CD4-positive, alpha-beta T cell treated with Interleukin-6 at 100 ng/mL for 8 hours (primary cell): ENCODE measurements at places on chromosomes 5 and 9.

GRCh38 chr5:82332886-82333615, 54.9 kb upstream of the RPS23 start:
- DNase-seq: no peak

GRCh38 chr9:113299800-113300292, 3.3 kb downstream of the RNF183 start:
- DNase-seq: no peak

DNA sequence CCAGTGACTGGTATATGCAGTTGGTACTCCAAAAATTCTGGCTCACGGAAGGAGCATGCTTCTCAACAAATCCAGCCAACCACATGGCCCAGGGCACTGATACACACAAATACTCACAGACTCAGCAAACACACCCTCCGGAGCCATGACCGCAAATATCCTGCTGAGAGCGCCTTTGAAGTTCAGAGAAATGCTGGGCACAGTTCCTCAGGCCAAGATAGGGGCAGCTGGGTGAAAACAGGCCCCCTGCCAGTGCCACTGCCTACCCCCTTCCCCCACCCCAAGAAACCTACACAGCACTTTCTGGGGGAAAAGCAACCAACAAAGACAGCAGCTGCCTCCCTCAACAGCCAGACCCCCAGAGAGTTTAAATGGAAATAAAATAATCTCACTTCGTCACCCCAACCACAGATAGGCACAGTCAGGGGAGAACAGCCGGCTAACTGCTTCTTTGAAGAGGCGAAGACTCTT, 120.0 kb downstream of the C5orf15 start:
- no peak for DNase-seq

- no peak for DNase-seq
Observed at GRCh38 chr5:125685771-125686170, 737.4 kb upstream of the GRAMD2B start.

- DNase-seq: no peak
Observed at GRCh38 chr9:96258967-96259366, 43.0 kb downstream of the HSD17B3 start.

GRCh38 chr5:127766676-127767335, 63.6 kb downstream of the CCDC192 start:
- no peak for DNase-seq

DNA sequence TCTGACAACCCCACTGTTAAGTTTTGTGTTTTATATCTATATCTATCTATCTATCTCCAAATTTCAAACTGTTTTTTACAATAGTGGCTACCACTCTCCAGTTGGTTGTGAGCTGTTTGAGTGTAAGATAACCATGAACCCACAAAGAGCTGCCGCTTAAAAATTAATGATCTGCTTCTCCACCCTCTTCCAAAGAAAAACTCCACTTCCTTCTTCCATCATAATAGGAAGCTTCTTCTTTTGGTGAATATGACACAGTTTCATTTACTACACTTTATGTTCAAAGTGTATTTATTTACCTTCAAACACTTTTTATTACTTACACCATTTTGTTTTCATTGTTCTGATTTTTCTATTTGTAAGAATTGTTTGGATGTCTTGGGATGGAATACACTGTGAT, 37.9 kb downstream of the SPZ1 start:
- DNase-seq: no peak

- no peak for DNase-seq
Observed at GRCh38 chr5:92560698-92561401, 1020.2 kb downstream of the NR2F1-AS1 start.

DNA sequence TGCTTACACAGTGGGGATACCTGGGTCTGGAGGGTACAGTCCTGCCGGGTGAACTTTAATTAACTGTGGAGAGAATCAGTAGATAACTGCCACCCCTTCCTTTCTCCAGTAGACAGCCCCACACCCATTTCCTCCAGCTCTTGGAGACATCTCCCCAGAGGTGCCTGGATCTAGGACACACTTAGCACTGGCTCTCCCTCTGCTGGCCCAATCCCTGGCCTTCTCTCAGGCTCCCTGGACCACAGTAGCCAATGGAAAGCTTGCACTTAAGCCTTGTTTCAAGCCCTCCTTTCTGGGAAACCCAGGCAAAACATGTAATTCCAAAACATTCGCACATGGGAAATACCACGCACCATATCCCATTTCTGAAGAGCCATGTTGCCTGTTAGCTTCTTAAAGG, 169.2 kb upstream of the GAS1 start:
- DNase-seq: no peak

- no peak for DNase-seq
Observed at GRCh38 chr5:171785517-171785916, at the start of gene SMIM23. SMIM23 (plus strand) TSS chr5:171785817; CDS start chr5:171785872, 55 bp downstream.

DNA sequence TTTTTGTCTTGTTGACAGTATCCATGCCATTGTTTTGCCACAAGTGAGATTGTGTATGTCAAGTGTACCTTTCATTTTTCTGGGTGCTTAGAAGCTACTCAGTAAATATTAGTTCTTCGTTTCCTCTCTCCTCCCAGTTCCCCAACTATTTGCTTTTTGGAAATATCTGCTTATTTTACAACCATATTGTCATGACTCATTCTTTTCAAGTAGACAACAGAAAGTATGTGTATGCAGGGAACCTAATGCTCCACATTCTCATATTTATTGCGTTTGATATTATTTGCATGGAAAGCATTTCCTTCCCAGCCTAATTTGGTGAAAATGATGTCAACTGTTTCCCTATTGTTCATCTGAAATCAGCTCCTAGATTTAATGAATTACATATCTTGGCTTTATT, 483.7 kb upstream of the RIOK2 start:
- DNase-seq: no peak

GRCh38 chr9:107982745-107983144, 493.2 kb upstream of the KLF4 start:
- no peak for DNase-seq

DNA sequence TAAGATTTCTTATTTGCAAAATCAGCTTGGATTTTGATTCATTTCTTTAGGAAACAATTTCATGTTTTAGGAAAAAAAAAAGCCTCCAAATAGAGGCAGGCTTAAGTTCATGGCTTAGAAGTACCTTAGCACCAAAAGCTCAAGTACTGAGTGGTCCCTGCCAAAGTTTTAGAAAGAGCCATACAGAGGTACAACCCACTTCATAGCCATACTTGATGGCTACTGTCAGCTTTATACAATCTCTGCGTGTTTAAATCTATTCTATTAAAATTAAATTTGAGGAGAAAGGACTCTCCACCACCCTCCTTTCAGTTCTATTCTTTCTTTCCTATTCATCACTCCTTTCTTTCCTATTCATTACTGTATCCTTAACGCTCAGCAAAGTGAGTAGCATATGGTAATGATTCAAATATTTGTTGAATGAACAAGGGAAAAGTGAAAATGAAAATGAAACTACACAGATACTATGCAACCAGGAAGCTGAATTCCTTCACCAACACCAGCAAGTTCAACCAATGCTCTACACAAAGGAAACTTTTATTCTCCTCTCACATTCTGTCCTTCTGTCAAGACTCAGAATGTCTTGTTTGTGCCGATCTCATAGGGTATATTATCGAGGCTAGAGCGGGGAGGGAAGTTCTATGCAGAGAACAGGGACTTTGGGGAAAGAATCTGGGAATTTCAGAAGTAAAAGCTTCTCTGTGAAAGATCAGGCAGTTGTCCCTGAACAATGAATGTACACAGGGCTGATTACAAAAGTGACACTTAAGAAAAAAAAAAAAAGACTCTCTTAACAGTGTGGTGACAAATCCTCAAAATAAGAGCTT, 138.6 kb upstream of the SPEF2 start:
- peak; percentile 21 for DNase-seq

DNA sequence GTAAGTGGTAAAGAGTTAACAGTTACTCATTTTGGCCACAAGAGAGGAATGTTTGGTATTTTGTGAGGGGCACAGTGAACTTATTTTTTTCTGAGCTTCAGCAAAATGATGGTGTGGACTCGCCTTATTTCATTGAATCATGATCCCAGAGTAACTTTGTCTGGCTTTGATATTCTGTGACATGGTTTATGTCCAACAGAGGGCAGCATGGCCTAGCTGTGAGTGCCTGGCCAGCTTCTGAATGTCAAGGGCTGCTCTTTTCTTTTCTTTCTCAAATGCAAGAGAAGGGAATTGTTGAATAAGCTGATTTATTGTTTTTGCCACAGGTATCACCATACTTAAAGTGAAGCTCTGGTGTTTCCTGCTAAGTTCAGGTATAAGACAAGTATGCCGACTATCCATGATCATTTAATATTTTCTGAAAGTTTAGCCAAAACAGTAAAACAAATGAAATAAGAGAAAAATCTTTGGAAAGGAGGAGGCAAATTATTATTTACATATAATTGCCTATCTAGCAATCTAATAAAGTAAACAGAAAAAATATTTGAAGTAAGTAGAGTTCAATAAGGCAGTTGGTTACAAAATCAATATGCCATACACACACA, 31.7 kb downstream of the MRPL22 start:
- DNase-seq: no peak

DNA sequence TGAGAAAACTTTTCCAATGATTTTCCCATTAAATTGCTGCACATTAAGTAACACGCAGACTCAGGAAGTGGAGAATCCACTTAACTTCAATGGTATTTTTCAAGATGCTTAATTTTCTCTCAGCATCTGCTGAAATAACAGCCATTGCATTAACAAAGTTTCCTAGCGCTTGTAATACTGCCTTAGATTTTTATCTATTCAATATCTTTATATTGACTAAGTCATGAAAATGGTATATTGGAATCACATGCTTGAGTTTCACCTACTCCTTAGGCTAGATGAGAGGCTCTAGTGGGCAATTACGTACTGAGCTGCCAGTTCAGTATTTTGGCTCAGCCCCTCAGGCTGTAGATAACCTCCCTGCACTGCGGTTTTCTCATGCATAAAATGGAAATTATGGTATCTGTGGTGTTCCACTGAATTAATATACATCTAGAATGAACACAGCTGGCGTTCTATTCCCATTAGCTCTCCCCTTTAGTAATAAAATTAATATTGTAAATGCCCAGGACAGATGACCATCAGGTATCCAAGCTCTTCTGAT, 112.9 kb downstream of the MTX3 start:
- no peak for DNase-seq

- no peak for DNase-seq
Observed at GRCh38 chr5:141319202-141319601, 1.4 kb downstream of the TAF7 start.

- no peak for DNase-seq
Observed at GRCh38 chr5:97968346-97968745, 785.3 kb upstream of the RIOK2 start.

- DNase-seq: no peak
Observed at GRCh38 chr5:75044406-75044805, 8.0 kb downstream of the GCNT4 start.

- no peak for DNase-seq
Observed at GRCh38 chr9:78366827-78367226, 69.9 kb downstream of the PSAT1 start.

DNA sequence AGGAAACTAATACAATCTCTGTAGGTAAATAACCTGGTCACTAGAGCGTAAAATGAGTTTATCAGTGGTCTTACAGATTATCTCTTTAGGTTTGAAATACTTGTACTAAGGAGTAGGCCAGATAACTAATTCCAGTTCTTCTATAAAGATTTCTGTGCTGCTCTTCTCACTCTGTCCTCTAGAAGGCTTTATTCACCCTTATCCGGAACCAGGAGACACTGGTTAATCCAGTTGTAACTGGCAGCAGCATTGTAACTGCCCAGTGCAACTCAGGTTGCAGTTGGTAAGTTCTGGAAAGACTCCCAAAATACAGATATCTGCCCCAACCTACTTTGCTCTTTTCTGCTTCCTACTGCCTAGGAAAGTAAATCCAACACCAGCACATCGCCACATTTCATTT, 19.8 kb downstream of the C5orf22 start:
- no peak for DNase-seq

GRCh38 chr5:31366941-31367340, 165.0 kb downstream of the DROSHA start:
- no peak for DNase-seq

DNA sequence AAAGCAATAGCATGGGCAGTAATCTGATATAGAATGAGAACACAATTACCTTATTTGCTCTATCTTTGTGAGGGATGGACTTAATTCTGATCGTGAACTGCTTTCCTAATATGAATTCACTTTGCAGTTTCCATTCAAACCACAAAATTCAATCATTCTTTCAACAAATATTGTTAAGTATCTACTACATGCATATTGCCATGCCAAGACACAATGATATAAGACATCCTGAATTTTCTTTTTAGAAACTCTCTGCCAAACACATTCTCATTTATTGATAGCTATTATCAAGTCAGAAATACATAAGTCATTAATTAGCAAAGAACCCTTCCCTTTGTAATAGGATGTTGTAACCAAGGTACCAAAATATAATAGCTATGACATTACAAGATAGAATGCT, 121.6 kb upstream of the TARS1 start:
- DNase-seq: no peak

- no peak for DNase-seq
Observed at GRCh38 chr5:61100437-61100836, 61.8 kb downstream of the SMIM15 start.

DNA sequence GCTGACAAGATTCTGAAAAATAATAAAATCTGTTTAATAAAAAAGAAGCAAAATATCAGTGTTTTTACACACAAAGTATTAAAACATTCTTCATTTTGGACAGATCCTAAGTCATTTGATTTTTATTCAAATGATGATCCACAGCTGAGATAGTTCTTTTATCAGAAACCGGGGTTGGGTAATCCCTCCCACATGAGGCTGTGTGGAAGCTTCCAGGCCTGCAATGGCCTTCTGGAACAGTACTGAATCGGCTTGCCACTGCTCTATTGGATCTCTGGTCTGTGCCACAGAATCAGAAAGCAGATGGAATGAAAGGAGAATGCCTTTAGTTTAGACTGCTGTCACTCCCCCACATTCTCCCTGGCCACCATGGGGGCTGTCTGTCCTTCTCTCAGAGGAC, 6.1 kb upstream of the C5orf58 start:
- DNase-seq: no peak

- DNase-seq: no peak
Observed at GRCh38 chr5:155794795-155795194, 532.2 kb upstream of the SGCD start.

DNA sequence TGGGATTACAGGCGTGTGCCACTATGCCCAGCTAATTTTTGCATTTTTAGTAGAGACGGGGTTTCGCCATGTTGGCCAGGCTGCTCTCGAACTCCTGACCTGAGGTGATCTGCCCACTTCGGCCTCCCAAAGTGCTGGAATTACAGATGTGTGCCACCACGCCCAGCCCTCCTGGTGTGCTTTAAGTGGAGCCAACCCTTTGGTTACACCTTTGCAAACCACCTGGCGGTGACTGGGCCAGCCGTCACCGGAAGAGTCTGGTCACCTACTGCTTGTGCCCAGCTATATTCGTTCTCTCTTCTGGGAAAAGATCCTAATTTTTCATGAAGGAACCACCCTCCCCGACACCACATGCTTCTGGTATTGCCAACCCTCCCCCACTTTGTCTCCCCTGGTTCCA, 35.9 kb downstream of the COL23A1 start:
- DNase-seq: no peak
